ENCODE measurements at places on chromosomes 2 and 18.

DNA sequence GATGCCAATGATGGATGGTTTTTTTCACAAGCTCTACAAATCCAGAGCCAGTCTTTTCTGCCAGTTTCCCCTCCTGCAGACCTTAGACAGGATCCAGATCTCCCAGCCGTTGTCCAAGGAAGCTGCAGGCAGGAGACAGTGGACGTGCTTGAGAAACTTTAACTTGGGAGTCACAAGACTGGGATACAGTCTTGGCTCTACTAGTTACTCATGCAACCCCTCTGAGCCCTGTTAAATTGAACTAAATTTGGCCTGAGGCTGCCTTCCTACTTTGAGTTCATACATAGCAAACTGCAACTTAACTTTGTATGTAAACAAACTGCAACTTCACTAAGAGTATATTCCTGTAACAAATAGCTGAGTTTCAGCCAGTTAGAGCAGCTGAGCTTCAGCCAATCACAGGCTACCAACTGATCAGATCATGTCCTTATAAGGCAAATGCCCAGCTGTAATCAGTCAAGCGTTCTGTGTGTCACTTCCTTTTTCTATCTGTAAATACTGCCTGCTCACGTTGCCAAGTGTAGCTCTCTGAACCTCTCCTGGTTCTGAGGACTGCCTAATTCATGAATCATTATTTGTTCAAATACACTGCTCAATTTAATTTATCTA, 140.9 kb downstream of the CAPN13 start:
- DNase-seq, result no peak

DNA sequence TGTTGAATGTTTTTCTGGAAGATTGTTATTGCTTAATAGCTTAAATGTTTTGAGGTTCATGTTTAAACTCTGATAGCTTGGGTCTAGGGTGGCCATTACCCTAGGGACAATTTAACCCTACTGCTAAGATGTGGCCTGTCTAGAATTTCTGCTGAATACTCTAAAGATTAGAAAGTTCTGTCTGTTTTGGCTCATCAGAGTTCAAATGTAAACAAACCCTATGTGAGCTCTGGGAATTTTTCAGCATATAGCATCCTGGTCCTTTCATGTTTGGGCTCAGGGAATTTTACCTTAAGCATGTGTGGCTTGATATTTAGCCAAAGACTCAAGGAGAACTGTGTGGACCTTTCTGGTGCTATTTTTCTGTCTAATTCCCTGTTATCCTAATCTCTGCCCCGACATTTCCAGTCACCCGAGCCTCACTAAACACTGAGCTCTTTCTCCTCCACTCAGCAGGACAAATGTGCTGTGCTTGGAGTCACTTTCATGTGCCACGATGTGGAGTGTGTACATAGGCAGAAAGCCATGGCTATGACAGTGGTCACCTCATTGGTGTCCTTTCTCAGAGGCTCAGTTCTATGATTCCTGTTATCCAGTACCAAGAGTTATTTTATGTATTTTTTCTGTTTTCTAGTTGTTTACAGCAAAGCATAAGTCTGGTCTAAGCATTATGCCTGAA, 492.5 kb upstream of the SPHKAP start:
- DNase-seq, result no peak

- no peak for DNase-seq
Measured at GRCh38 chr18:36872329-36872728, 43.4 kb downstream of the KIAA1328 start.

DNA sequence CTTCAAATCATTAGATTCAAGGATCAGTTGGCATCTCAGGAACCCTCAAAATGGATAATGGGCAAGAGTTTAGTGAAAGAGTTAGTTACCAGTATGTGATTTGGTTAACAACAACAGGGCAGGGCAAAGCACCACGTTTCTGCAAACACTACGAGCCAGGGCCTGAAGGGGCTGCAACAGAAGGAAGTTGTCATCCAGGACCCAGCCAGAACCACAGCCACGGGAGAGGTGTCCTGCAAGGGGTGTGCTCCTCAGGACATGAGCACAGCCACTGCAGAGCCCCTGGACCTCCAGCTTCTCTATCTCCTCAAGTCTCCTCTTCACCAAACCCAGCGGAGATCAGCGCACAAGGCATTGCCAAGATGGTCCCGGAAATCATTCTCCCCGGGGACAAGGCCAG, 173.3 kb upstream of the PIEZO2 start:
- DNase-seq, result no peak

DNA sequence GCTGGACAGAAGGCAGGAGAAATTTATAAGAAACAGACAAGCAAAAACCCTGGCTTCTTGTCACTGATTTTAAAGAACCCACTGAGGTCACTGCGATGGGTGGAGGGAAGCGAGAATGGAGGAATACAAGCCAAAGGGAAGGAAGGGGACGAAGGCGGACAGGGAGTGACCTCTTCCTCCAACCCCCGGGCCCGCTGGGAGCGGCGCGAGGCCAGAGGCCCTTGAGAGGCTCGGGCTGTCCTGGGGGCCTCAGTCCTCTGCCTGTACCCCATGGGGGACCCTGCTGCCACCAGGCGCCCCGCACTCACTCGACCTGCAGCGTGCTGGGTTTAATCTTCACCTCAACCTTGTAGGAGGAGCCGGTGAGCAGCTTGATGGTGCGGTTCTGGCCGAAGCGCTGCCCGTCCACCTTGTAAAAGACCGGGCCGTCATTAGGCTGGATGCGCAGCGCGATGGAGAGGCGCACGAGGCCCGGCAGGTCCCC, 793 bp downstream of the CNRIP1 start:
- no peak for DNase-seq

GRCh38 chr2:130263606-130264005, 65.4 kb upstream of the TUBA3E start:
- DNase-seq, result no peak

- DNase-seq, result no peak
Measured at GRCh38 chr2:175755169-175755568, 246.9 kb downstream of the LNPK start.

DNA sequence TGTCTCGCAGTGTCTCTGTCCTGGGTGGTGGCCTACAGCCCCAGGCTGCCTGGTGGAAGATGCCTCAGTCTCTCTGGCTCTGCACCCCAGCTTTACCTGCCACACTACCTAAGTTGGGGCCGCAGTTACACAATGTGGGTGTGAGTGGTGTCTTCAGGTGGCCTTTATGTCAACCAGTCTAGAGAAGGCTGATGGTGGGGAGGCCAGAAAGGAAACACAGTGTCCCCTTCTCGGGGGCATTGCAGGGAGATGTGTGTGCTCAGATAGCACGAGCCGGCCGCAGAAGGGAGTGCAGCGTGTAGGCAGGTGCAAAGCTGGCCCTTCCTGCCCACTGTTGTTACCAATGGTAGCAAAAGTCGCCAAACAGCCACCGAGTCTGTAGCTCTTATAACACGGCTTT, 216.1 kb downstream of the SH3RF3 start:
- no peak for DNase-seq

DNA sequence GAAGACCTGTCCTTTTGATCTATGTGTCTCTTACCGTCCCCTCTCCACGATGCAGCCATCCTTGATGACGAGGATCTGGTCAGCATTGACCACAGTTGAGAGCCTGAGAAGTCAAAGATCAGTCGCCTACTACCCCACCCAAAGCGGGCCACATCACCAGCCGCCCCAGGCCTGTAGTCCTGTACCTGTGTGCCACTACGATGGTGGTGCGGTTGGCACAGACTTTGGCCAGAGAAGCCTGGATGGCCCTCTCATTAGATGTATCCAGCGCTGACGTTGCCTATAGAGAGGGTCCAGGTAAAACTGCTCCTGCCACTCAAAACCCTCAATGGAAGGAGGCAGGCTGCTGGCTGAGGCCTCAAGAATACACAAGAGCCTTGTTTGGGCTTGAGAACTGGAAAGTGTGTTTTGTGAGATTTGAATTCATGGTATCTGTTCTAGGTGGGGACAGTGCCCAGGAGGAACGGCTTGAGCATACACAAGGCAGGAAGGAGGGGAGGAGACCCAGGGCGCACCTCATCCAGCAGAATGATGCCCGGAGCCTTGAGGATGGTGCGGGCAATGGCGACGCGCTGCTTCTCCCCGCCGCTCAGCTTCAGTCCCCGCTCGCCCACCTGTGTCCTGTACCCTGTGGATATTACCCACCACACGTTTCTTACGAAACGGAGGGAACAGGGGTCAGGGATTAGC, 3.8 kb downstream of the ZFAND2B start:
- no peak for DNase-seq

DNA sequence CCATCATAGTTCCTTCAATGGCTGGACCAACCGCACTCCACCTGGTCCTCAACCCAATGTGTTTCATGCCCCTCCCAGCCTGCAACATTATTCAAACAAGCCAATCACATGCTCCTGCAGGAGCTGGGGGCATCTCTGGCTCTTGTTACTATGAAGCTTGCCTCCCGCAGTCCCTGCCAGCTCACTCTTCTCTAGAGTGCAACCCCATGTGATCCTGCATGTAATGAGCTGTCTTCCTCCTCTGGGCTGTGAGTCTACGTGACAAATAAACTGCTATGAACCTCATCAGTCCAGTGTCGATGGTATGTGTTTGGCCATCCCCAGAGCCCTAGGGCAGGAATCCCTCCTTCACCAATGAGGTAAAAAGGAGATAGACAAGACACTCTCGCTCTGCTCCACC, 15.8 kb upstream of the BOD1L2 start:
- DNase-seq, result no peak

DNA sequence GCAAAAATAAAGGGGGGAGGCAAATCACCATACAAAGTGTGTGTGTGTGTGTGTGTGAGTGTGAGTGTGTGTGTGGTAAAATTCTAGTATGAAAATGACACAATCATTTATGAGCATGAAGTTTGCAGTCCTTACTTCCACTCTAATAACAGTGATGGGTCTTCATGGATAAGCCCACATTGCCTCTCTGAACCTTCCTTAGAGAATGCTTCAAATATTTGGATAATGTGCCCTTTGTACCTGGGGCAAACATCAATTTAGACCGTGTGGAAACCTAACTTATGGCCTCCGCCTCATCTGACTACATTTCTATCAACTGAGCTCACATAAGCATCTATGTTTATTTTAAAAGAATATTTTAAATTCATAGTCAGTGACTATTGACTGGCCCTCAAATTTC, 3.7 kb downstream of the SCN9A start:
- DNase-seq, result no peak

- DNase-seq, result no peak
Measured at GRCh38 chr18:76457957-76458356, 37.1 kb downstream of the ZNF516 start.

- no peak for DNase-seq
Measured at GRCh38 chr18:7072593-7072992, 45.0 kb downstream of the LAMA1 start.

DNA sequence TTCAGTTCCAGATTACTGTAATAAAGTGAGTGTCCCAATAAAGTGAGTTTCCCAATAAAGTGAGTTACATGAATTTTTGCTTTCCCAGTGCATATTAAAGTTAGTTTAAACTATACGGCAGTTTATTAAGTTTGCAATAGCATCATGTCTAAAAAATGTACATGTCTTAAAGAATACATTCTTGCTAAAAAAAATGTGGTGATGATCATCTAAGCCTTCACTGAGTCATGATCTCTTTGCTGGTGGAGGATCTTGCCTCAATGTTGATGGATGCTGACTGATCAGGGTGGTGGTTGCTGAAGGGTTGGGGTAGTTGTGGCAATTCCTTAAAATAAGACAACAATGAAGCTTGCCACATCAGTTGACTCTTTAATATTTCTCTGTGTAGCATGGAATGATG, 664.2 kb downstream of the TDRD15 start:
- DNase-seq, result no peak

GRCh38 chr2:20678086-20678395, 11.1 kb downstream of the GDF7 start:
- DNase-seq, result no peak

DNA sequence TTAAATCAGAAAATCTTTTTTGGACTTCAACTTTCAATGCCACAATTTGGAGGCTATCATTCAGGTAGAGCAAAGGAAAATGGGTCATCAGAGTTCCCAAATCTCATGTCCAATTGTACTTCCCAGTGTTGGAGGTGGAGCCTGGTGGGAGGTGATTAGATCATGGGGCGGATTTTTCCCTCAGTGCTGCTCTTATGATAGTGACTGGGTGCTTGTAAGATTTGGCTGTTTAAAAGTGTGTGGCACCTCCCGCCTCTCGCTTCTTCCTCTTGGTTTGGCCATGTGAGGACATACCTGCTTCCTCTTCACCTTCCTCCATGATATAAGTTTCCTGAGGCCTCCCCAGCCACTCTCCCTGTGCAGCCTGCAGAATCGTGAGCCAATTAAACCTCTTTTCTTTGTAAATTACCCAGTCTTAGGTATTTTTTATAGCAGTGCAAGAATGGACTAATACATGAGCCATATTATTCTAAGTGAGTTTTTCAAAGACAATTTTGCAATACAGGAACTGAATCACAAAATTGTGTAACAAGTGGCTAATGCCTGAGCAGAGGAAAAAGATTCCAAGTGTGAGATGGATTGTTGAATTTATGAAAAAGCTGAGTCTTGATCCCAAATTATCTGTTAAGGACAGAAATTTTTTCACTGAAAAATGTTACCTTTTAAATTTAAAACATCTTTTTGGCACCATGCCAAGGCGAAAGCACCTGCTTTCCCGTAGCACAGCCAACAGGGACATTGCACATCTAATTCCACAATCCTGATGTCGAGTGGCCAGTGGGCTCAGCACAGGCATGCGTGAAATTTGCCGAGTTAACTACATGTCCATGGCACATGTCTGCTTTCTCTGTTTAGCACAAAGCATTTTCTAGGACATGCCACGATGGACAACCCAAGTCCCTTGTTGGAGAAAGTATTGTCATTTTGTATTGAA, 150.9 kb downstream of the COL6A3 start:
- DNase-seq, result no peak

- no peak for DNase-seq
Measured at GRCh38 chr2:65027616-65028244, 28.5 kb upstream of the CEP68 start.

- DNase-seq, result no peak
Measured at GRCh38 chr2:65727381-65727780, 295.0 kb upstream of the SPRED2 start.

- peak; percentile 61 for DNase-seq
Measured at GRCh38 chr2:29012211-29012681, 31.1 kb downstream of the TOGARAM2 start.

- DNase-seq, result no peak
Measured at GRCh38 chr2:156157670-156158069, 174.9 kb downstream of the NR4A2 start.

GRCh38 chr2:64823794-64824193, 165.4 kb upstream of the SLC1A4 start:
- no peak for DNase-seq

DNA sequence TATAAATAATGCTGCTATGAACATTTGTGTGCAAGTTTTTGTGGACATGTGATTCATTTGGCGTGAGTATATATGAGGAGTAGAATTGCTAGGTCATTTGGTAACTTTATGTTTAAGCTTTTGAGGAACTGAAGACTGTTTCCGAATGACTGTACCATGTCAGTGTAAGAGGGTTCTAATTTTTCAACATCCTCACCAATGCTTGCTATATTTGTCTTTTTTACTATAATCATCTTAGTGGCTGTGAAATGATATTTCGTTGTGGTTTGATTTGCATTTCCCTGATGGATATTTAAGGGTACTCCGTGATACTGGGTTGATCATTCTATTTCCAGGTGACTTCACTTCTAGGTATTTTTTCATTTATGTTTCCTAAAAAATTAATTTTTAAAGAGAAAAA, 241.1 kb downstream of the BCL2 start:
- DNase-seq, result no peak

GRCh38 chr18:402129-402528, 98.4 kb downstream of the COLEC12 start:
- DNase-seq, result no peak
